ENCODE measurements at places on chromosomes 7 and 10.

- DNase-seq = no peak
Measured at GRCh38 chr7:126972571-126972970, 280.2 kb downstream of the GRM8 start.

- no peak for DNase-seq
Measured at GRCh38 chr7:134129856-134130523, 2.9 kb downstream of the LRGUK start.

DNA sequence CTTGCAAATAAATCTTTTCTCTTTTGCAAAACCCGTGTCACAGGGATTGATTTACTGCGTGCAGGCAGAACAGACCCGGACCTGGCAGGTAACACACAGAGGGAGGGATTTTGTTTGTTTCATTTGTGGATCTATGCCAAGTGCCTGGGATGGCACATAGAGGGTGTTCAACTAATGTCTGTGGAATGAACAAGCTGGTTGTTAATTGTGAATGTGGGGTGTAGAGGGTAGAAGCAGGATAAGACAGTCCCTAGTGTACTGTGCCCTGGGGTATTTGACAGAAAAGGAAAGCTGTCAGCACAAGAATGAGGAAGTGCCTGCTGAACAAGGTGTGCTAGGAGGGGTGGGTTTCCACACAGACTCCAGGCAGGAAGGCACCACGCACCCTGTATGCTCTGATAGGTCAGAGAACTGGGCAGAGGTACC is 331.8 kb downstream of the CALN1 start:
- DNase-seq = no peak

- no peak for DNase-seq
Measured at GRCh38 chr7:130894909-130895750, 161.1 kb upstream of the KLF14 start.

DNA sequence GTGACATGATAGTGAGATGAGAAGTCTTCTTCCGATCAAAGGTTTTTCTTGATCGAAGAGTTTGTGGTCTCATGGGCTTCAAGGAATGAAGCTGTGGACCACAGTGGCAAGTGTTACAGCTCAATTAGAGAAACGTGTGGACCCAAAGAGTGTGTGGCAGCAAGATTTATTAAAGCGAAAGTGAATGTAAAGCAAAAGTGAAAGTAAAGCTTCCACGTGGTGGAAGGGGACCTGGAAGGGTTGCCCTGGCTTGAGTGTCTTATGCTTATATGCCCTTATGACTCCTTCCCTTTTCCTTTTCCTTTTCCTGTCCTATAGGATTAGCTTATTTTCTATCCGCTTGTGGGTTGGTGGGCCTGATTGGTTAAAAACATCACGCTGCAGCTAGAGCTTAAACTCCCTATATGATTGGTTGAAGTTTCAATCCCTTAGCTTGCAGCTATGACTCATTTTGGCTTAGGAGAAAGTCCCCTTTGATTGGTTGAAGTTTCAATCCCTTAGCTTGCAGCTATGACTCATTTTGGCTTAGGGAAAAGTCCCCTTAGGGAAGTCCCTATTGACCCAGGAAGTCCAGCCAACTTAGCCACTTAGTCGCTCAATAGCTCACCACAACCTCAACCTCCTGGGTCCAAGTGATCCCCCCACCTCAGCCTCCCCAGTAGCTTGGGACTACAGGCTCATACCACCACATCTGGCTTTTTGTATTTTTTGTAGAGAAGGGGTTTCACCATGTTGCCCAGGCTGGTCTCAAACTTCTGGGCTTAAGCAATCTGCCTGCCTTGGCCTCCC is 34.7 kb downstream of the MRPS24 start:
- no peak for DNase-seq

DNA sequence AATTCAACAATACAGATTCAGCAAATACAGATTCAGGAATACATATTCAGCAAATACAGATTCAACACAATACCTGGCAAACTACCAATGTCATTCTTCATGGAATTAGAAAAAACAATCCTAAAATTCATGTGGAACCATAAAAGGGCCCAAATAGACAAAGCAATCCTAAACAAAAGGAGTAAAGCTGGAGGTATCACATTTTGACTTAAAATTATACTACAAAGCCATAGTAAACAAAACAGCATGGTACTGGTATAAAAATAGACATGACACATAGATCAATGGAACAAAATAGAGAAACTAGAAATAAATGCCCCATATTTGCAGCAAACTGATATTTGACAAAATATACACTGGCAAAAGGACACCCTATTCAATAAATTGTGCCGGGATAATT is 3.4 kb upstream of the NT5C3A start:
- DNase-seq = no peak

- DNase-seq = peak; percentile 82
Measured at GRCh38 chr10:69360485-69361302, 56.0 kb downstream of the TACR2 start.

DNA sequence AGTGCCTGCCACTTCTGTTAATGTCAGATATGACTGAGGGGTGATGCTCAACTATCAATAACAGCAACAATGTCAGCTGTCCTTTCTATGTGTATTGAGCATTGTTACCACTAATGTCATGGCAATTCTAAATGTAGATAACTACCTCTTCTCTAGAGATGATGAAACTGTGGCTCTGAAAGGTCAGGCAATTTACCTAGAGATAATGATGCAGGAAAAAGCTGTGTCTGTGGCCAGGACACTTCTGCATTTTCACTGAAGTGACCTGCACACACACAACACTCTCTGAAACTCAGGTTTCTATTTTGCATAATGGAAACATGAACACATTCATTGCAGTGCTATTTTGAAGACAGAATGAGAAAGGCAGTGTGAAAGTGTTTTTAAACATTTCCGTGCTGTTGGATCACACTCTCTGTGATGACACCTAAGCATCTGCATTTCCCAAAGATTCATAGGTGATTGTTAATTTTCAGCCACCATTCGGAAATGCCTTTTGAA is 148.2 kb downstream of the KCND2 start:
- no peak for DNase-seq

All from left ventricle myocardium superior (tissue), 1 donor.